ENCODE measurements at places on chromosomes 3 and 15.

DNA sequence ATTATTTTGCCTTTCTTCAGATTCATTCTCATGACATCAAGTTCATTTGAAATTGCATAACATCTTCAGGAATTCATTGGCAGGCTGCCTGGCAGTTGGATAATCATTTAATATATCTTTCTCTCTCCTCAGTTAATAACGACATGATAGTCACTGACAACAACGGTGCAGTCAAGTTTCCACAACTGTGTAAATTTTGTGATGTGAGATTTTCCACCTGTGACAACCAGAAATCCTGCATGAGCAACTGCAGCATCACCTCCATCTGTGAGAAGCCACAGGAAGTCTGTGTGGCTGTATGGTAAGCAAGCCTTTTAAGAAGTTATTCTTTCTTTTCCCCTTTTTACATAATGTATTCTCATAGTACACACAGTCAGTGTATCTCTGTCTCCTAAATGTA, 38.2 kb downstream of the TGFBR2 start:
- no peak for DNase-seq

DNA sequence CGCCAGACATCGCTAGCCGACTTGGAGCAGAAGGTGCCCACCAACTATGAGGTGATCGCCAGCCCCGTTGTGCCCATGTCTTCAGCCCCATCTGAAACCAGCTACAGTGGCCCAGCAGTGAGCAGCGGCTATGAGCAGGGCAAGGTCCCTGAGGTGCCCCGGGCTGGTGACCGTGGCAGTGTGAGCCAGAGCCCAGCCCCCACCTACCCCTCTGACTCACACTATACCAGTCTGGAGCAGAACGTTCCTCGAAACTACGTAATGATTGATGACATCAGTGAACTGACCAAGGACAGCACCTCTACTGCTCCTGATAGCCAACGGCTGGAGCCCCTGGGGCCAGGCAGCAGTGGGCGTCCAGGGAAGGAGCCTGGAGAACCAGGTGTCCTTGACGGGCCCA, 12.9 kb upstream of the APEH start:
- no peak for DNase-seq

DNA sequence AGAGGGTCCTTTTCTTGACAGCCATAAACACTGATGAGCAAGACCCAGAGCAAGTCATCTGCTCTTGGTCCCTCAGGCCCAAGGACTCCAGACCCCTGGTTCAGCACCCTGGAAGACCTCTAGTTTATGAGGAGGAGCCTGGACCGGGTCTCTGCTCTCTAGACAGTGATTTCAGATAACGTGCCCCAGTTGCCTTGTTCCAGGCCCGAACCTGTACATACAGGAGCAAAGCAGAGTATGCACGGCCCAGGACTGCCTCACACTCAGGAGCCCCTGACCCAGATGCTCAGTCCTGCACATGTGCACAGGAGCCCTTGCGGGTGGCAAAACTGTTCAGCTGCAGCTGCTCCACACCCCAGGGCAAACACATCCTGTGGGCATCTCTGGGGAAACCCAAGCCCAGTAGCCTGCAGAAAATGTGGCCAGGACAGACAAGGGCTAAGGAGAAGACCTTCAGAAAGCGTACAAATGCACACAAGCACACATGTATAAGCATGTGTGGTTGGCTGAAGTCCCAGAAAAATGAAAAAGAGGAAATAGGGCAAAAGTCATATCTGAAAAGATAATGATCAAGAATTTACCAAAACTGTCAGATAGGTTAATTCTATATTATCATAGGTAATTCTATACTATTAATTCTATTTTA, 59.9 kb upstream of the CORO2B start:
- no peak for DNase-seq

- DNase-seq, result no peak
These were observed 225.1 kb downstream of the NTRK3 start for GRCh38 chr15:88031461-88031860.

- no peak for DNase-seq
These were observed 10.5 kb downstream of the LRRK1 start for GRCh38 chr15:100929641-100930042.

DNA sequence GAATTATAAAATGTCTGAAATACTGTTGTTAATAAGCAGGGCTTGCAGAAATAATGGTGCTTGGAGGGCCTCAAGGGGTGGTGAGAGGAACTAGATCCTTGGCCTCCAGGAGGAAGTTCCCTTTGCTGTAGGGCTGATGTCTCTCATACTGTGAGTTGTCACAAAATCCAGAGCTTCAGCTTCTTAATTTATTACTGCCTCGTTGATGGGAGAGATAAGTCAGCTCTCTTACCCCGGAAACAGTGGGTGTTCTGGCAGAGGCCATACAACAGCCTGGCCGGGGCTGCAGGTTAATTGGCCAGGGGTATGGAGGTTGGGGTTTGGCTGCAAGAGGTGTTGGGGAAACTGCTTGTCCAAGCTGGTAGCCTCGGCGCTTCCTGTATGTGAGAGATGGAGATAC, 15.5 kb downstream of the MAPKAPK3 start:
- DNase-seq, result no peak

DNA sequence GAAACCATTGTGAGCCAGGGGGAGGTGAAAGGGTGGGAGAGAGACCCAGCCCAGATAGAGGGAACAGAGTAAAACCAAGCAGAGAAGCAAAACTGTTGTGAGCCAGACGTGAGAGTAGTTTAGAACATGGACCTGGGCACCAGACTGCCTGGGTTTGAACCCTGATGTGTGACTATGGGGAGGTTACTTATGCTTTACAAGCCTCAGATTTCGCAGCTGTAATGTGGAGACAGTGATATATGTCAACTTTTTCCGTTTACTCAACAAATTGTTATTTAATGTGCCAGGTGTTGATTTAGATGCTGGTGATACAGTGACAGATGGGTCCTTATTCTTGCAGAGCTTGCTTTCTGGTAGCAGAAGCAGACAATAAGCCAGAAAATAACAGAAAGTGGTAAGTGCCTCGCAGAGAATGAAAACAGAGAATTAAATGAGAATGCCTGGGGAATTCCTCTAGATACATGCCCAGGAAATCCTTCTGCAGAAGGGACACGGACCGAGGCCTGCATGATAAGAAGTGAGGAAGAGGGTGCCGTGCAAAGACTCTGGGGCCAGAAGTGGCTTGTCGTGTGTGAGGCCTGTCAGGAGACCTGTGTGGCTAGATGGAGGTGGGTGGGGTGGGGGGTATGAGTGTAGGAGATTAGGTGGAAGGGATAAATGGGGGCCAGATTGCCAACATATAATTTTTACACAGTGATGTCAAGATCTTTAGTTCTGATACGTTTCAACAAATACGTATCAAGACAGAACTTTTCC, 15.0 kb downstream of the KAT2B start:
- no peak for DNase-seq

GRCh38 chr3:78838362-78838761, 929.4 kb downstream of the ROBO1 start:
- no peak for DNase-seq

GRCh38 chr3:50266017-50266416, 2.9 kb upstream of the SEMA3B start:
- no peak for DNase-seq

- DNase-seq, result no peak
These were observed 228 bp downstream of the GLT8D1 start for GRCh38 chr3:52705438-52705687.

DNA sequence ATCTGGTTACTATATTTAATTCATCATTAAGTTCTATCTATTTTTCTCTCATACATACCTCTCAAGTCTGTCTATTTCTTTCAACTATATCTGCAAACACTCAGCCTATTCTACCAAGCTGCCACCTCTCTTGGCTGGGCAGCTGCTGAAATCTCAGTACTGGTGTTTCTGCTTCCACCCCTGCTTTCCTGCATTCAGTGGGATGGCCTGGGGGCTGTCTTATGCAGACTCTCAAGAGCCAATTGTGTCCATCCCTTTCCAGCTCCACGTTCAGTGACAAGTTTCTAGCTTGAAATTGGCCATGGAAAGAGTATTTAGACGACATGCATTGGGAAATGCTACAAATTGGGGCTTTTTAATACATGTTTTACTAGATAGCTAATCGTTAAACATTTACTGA, 378.4 kb upstream of the DPPA4 start:
- DNase-seq, result no peak

DNA sequence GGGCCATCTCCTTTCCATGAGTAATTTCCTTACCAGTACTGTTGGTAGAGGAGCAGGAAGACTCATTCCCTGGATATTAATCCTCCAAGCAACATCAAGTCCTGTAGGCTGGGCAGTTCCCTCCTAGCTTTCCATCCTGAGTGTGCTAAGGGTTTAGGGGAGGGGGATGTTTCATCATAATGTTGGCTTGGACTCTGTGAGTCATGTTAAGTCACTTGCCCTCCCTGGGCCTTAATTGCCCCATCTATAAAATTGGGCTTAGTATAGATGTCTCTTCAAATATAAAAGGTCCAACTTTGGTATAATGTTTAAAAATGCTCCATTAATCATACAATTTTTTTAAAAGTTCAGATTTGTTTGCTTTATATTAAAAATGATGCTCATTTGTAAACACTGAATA, 52.7 kb downstream of the TLE3 start:
- DNase-seq, result no peak

- peak; percentile 95 for DNase-seq
These were observed 60.4 kb downstream of the SMAD3 start for GRCh38 chr15:67125589-67126502.

DNA sequence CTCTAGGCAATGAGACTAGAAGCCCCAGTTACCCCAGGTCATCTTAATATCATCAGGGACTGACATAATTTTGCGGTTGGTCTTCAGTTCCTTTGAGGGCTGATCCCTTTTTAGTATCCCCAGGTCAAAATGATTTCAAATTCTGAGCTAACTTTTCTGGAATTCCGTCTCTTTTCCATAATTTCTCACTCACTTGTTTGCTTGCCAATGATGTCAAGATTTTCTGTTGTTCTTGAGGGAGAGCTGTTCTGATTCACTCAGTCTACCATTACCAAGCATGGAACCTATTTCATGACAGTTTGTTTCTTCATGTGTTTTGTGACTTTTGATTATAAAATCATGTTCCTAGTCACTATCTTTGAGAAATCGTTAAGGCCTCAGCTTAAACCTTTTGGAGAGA, 190.5 kb upstream of the LYSMD4 start:
- no peak for DNase-seq

DNA sequence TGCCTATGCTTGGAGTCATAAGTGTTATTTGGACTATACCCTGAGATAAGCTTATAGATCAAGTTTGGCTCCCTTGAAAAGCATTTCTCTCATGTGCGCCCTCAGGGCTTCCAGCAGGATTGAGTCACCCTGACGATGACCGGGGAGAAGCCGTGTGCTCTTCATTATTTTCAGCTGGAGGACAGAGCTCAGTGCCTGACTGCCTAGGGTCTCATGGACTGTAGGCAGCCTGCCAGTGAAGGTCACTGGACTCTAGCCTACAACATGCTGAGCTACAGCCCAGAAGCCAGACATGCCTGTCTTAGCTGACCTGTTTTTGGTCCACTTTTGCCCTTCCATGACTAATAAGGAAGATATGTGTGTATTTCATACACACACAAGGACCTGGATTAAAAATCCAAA, 31.6 kb upstream of the NUDT16 start:
- no peak for DNase-seq

- DNase-seq, result no peak
These were observed 150.0 kb downstream of the ZNF609 start for GRCh38 chr15:64610257-64610919.

DNA sequence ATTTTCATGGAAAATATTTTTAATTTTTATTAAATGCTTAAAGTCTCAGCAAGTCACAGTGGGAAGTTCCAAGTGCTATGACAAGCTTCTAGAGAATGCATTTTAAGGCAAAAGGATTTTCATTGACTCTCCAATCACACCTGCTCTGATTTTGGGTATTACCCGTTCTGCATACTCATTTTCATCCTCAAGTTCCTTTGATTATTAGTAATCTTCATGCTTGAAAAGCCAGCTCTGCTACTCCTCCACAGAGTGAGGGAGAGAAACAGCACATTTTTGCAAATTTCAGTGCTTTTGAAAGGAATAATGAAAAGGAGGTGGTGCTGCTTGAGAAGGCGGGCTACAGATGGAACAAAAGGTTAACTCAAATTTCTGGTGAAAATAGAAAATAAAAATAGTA, 450.7 kb downstream of the NSUN3 start:
- no peak for DNase-seq

GRCh38 chr3:1830851-1831250, 267.8 kb upstream of the CNTN4 start:
- DNase-seq, result no peak

DNA sequence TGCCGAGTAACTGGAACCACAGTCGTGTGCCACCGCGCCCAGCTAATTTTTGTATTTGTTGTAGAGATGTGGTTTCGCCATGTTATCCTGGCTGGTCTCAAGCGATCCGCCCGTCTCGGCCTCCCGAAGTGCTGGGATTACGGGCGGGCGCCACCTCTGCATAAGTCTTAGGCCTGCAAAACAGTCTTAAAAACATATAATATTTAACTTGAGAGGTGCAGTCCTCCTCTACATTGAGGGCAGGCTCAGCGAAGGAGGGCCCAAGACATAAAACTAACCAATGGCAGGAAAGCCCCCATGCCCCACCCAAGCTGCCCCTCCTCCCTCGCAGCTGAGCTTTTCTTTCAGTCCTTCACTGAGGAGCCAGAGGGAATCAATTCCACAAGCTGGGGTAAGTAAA, at the start of gene SLC28A2:
Gene SLC28A2 (plus strand): TSS at position 347 of the 400 bp plus-strand sequence. CDS start 982 bp downstream, outside the sequence.
- no peak for DNase-seq

DNA sequence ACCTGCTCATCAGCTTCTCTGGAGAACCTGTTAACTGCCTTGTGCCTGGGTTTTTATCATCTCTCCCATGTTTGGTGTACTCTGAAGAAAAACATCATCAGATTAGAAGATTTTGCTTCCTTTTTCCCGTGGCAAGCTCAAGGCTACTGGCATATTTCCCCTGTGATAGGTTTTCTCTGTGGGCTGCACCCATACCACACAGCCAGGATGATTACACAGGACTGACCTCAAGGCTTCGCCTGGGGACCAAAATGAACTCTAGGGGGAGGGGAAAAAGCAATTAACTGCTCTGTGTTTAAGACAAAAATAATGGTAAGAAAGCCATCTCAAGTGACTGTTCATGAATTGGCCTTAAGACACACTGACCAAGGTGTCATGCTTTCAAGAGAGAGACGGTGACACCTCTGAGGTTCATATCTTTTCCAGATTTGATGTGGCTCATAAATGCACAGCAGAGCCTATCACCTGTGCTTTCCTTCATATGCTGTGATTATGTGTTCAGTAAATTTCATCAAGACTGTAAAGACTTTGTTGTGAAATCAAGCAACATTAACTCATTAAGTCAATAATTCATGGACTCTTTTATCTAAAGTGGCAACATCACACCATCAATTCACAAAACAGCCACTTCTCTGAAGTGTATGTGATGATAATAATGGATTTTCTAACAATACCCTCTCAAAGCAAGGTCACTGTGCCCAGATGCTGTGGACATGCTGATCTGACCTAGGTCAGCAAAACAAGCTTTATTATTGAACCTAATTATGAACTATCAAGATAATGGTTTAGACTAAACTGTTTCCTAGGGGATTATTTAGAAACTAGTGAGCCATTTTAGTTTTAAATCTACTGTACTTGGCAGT, 427.9 kb downstream of the WDR72 start:
- no peak for DNase-seq

DNA sequence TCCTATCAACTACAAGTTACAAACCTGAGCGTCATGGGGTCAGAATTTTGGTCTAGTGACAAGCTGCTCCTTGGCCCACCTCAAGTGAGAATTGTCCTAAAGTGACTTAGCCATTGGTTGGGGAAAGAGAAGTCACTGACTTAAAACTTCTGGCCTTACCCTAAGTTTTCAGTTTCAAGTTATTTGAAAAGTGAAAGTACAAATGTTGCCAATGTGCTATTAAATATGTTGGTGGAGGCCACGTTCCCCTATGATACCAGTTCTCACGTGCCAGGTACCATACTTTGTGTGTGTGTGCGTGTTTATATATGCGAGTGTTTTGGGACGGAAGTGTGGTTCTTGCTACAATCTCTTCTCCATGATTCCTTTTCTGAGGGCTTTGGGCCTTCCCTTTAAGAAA, 22.6 kb upstream of the RASGRP1 start:
- no peak for DNase-seq

Measured in posterior vena cava (tissue), 2 donors.